ENCODE measurements at places on chromosomes 3 and 15.

GRCh38 chr3:30204126-30204525 is 402.3 kb upstream of the TGFBR2 start:
- no peak for DNase-seq

- DNase-seq = no peak
Measured at GRCh38 chr3:166472015-166472414, 634.8 kb upstream of the BCHE start.

- no peak for DNase-seq
Measured at GRCh38 chr3:116314476-116314875, 130.8 kb downstream of the LSAMP start.

DNA sequence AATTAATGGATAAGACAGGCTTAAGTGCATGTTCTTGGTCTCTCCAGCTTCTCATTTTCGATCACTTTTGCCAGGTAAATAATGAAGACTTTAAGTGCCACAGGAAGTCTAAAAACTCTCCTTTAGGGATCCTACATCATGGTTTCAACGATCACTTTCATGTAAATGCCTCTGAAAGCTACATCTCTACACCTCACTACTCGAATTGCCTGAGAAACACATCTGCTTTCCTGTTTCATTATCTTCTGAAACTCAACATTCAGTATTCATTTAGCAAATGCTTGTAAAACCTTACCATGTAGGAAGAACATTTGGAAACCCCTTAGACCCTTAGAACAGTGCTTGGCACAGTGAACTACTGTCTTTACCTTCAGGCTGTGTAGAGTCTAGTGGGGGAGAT is 16.2 kb downstream of the THAP10 start:
- no peak for DNase-seq

DNA sequence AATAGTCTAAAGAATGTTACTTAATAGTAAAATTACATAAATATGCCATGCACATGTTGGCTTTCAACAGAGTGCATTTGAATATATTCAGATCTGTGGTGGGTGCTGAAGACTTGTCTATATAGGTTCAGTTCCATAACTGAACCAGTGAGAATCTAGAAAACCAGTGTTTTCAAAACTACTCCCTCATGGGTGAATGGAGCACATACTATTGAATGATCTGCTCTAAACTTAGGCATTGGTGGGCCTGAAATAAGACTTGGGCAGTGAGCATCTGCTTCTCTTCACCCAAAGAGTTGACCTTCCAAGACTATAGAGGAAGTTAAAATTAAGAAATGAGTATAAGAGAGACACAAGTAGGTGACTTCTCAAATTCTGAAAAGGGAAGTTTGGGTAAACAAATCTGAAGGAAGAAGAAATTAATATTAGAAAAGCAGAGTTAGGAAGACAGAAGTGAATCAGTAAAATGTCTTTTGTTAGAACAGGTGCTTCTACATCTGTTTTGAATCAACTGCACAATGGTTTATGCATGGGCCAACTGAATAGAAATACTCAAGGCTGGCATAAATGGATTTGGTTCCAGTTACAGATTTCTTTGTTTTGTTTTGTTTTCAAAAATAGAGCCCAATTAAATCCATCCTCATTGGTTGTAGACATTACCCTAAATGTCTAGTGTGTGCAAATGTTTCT is 19.3 kb downstream of the ALCAM start:
- no peak for DNase-seq

DNA sequence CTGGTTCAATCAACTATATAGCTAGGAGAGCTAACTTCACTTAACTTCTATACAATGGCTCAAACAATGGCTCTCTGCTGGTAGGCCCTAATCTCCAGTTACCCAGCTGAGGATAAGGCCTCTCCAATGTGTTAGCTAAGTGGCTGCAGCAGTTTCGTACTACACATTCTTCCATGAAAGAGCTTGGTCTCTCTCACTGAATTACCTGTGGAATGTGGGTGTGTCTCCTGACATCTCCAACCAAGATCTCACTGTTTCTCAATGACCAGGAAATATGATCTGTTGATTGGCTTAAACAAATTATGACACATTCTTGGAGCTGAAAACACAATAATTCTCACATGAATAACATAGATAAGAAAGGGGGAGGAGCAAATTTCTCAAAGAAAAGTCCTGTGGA is 169.8 kb upstream of the ROBO1 start:
- DNase-seq = no peak
